Stimulated activated CD8-positive, alpha-beta memory T cell treated with anti-CD3 and anti-CD28 coated beads, Interleukin-15, amount 100 ng/mL, for 4 hours (primary cell): ENCODE measurements at places on chromosomes 6 and 20.

DNA sequence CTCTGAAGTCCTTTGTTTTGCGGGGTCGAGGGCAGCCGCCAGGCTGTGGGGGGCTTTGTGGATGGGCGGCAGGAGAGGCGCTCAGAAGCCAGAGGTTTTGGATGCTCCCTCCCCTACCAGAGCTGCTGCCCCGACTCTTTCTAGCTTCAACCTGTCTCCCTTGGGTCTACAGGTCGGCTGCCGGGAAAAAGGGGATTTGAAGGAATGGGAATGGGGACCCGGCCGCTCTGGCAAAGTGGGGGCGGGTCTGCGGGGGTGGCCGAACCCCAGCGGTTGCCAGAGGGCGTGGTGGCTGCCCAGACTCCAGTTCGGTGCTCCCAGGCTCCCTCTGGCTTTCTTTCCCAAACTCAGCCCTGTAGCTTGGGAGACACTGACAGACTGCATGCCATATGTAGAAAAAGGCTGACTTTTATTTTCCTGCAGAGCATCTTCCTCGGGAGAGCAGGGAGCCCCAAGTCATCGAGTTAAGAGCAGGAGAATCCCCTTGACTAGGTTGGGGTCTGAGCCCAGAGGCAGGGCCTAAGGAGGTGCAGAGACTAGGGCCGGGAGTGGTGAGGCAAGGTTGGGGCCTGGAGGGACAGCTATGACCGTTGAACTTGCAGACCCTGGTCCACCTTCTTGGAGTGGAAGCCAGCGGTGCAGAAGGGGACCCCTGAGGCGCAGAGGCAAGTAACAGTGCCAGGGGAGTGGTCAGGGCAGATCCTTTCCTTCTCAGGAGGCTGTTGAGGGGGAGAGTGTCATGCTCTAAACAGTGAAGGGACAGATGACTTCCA, 1.4 kb upstream of the PPP1R18 start:
- DNase-seq: no peak

DNA sequence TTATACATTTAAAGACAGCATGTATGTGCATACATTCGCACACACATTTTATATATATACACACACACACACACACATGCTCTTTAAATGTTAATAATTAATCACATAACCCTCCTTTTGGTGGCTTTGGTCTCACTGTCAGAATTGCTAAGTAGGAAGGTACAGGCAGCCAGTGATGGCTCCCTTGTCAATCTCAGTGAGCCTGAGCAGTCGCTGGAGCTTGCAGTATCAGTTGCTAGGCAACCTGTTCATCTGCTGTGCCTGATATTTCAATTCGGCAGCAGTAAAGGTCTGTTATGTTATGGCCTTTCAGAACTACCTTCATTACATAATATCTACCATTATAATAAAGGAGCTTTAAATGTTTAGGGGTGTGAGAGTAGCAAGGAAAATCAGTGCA, 374.3 kb downstream of the LMBRD1 start:
- no peak for DNase-seq

- no peak for DNase-seq
Measured at GRCh38 chr6:35634316-35634715, 54.4 kb downstream of the FKBP5 start.

- DNase-seq: no peak
Measured at GRCh38 chr6:108766419-108766818, 81.8 kb upstream of the ARMC2 start.

GRCh38 chr20:37316775-37317170, 27.3 kb downstream of the MANBAL start:
- no peak for DNase-seq

DNA sequence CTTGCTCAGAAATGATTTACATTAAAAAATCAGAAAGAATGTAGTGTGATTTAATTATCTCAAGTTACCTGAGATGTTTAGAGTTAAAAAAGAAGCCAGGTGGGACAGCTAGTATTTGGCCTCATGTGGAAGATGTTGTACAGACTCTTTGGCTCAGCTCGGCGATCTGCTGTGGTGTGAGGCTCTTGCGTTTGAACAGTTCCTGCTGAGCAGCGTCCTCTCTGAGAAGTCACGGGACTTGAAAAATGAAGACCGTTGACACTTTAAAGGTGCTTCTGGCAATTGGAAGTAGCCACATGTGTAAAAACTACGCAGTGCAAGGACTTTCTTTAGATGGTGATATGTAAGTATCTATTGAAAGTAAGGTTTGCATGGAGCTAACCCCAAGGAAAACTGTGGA, 169.0 kb downstream of the BACH2 start:
- DNase-seq: no peak

DNA sequence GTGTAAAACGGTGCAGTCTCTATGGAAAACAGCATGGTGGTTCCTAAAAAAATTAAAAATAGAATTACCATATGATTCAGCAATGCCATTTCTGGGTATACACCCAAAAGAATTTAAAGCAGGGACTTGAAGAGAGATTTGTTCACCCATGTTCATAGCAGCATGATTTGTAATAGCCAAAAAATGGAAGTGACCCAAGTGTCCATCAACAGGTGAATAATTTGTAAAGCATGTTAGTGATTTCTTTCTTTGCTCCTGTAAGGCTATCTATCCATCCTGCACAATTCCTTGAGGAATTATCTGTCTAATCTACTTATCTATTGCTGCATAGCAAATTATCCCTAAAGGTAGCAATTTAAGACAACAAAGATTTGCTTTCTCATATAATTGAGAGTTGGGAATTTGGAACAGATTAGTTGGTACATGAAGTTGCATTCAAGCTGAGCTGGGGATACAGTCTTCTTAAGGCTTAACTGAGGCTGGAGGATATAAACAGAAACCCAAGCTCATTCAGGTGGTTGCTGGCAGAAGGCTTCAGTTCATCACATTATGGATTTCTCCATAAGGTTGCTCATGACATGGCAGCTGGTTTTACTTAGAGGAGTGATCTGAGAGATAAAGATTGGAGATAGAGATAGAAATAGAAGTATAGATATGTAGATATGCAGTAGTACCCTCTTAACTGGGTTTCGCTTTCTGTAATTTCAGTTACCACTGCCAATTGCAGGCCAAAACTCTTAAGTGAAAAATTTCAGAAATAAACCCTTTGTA, 62.0 kb downstream of the IL22RA2 start:
- no peak for DNase-seq

DNA sequence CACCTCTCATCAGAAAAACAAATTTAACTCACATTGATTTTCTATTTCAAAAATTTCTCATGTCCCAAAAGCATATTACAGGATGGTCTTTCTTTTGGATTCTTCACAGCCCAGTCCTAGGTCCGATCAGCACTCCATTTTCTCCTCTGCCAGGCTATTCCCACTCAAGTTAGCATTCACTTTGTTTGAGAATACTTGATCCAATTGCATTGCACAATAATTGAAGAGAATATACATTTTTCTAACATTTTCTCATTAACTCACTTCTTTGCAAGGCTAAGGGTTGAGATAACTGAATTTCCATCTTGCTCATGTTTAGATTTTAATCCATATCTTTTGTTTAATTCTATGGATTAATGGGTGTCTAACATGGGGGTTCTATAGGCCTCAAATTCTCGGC, 716.1 kb downstream of the QKI start:
- no peak for DNase-seq

DNA sequence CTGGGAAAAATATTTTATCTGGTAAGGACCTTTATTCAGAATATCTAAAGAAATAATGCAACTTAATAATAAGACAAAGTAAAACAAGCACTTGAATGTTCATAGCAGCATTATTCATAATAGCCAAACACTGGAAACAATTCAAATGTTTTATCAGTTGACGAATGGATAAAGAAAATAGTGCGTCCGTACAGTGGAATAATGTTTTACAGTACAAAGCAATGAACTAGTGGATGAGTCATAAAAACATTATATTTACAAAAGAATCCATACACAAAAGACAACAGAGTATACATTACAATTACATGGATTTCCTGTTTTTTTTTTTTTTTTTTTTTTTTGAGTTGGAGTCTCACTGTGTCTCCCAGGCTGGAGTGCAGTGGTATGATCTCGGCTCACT, 12.7 kb downstream of the SMAP1 start:
- DNase-seq: no peak

DNA sequence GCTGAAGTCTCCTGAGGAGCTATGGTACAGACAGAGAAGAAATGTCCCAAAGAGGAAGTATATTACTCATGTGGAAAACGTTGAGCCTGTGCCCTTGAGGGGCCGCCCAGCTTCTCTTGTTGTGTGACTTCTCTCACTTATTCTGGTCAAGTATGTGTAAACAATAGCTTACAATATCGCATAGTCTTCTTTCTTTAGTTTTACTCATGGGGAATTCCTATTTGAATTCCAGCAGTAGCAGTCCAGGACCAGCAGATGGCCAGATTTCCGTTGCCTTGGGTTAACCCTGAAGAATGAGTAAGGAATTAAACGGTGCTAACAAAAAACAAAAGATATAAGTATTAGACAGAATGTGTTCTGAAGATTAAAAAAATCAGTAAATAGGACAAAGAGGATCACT, 522.0 kb upstream of the GJE1 start:
- DNase-seq: no peak

DNA sequence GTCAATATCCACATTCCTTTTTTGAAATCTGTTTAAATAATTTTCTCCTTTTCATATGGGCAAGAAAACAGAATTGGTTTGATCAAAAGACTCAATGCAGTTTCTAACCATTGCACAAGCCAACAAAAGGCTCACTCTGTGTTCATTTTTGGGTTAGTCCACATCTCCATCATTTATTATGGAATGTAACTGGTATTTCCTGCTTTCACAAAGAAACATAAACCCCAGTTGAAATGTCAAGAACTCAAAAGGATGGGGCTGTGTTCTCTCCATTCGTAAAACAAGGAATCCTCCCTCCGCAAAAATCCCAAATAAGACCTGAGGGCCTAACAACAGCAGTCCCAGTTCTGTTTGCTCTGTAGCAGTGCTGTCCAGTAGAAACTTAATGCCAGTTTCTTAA, 420.9 kb downstream of the GJA1 start:
- no peak for DNase-seq

DNA sequence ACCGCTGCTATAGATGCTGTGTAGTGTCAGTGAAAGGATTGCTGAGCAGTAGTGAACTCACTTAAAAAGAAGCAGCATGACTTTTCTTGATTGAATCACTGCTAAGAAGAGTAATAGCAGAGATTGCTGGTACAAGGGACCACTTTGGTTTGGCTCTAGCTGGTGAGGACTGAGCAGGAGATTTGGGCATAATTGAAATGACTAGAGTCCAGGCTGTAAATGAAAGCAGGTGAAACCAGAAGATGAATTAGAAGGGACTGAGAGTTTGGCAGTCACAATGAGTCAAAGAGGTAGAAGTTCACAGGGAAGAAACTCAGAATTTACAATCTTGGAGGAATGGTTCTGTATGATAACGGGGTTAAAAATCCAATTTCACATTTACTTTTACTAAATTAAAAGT, 19.1 kb upstream of the REV3L start:
- no peak for DNase-seq

DNA sequence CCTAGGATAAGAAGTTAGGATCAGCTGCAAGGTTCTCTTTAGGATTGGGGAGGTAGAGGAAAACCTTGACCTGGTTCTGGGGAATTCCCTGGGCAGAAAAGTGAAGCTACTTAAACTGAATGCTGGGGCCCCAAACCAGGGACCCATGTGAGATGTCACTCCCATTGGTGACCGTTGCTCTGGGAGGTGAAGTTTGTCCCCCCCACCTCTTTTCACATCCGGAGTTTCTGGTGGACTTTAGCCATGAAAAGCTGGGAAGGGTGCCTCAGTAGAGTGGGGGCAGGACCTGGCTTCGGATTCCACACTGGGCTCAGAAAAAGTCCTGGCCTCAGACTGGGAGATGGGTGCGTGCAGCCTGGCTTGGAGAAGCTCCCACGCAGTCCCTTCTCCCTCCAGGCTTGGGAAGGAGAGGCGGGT, 13.2 kb downstream of the TJAP1 start:
- no peak for DNase-seq

- DNase-seq: no peak
Measured at GRCh38 chr20:32236048-32236533, 28.4 kb downstream of the POFUT1 start.

DNA sequence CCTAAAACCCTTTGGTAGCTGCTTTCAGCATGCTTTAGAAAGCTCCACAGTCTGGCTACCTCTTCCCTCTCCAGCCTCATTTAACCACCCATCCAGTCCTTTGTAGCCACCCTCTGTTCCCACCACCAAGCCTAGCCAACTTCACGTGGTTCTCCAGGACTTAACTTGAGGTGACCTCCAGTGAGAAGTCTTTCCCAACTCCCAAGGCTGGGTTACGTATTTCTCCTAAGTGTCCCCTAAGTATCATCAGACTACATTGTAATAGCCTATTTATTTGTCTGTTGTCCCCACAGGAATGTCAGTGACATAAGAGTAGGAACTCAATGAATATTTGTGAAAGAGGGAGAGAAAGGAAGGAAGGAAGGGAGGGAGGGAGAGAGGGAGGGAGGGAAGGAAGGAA, 431.9 kb upstream of the JARID2 start:
- DNase-seq: no peak

DNA sequence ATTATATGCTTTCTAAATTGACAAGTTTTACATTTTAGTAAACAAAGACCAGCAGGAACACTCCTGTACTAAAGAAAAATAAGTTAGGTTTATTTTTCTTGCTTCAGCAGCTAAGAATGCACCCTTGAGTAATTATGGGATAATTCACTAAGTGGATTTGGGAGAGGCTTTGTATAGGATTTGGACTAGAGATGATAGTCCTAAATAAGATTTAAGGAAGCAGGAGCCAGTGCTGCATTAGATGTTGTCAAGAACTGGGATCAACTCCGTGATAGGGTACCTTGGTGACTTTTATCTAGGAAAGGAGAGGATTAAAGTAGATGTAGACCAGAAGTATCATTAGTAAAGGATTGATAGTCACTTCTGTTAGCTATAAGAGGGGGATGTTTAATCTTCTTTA, 4.1 kb upstream of the C6orf141 start:
- DNase-seq: no peak

- DNase-seq: no peak
Measured at GRCh38 chr20:17939622-17940223, 28.9 kb downstream of the SNX5 start.

DNA sequence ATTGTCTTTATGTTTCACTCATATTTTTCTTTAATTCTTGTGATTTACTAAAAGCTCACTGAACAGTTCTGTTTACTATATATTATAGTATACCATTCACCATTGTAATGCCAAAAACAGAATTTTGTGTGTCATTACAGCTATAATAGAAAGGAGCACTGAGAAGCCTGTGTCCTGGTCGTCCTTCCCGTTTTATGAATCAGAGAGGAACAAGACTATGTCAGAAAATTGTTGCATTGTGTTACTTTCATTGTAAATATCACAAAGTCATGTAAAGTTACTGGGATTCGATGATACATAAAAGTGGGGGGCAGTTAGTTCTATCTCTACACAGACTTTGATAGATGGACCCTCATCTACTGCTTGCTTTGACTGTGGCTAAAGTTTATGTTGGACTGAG, 145.1 kb downstream of the QKI start:
- no peak for DNase-seq

DNA sequence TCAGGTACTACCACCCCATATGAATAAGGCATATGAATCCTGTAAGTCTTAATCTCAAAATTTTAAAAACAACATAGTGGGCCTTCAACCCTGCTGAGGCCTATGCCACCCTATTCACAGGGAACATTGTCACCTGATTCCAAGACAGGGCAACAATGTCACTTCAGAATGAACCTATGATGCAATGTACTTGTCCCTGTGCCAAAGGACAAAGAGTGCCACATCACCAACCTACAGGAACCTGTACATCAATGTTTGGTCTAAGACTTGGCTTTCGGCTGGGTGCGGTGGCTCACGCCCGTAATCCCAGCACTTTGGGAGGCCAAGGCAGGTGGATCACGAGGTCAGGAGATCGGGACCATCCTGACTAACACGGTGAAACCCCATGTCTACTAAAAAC, 318.5 kb upstream of the JARID2 start:
- DNase-seq: no peak

GRCh38 chr6:88619951-88620350, 343.5 kb downstream of the RNGTT start:
- DNase-seq: no peak
